ENCODE measurements at places on chromosomes 11 and 22.
A peak's percentile ranks its signal among the peaks of the same experiment; 100 is the strongest.

- peak; percentile 23 for DNase-seq
These were observed 6.7 kb upstream of the OR5I1 start for GRCh38 chr11:55942785-55943392.

DNA sequence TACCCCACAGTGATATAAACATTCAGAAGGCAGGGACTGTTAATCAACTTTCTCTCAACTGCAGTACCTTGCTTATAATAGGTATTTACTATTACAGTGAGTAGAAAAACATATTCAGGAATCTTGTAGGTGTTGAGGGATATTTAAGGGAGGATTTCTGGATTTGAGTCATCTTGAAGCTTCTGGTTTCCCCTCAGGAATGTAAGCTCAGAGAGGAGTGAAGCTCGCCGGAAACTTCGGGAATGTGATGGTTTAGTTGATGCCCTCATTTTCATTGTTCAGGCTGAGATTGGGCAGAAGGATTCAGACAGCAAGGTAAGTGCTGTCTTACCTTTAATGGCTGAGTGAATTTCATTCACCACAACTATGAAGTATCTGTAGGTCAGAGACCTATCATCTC, 42.9 kb downstream of the CTNND1 start:
- no peak for DNase-seq

- DNase-seq, result no peak
These were observed 24.1 kb upstream of the CLMP start for GRCh38 chr11:123219066-123219690.

DNA sequence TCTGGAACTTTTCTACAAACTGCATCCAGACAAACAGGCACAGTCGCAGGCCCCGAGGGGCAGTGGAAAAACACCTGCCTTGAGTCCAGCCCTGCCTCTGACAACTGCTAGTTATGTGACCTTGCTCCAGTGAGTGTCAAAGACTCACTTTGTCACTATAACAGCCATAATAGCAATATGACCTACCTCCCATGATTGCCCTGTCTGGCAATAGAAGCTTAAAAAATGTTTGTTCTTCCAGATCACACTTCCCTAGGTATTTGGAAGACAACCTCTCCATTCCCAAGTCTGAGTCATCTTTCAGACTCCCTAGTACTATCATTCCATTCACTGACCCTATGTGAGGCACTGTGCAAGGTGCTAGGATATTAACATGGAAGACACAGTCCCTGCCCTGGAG, 74.5 kb downstream of the RPL27A start:
- DNase-seq, result no peak

GRCh38 chr11:60935676-60936442, 11.6 kb downstream of the TMEM132A start:
- DNase-seq, result no peak

DNA sequence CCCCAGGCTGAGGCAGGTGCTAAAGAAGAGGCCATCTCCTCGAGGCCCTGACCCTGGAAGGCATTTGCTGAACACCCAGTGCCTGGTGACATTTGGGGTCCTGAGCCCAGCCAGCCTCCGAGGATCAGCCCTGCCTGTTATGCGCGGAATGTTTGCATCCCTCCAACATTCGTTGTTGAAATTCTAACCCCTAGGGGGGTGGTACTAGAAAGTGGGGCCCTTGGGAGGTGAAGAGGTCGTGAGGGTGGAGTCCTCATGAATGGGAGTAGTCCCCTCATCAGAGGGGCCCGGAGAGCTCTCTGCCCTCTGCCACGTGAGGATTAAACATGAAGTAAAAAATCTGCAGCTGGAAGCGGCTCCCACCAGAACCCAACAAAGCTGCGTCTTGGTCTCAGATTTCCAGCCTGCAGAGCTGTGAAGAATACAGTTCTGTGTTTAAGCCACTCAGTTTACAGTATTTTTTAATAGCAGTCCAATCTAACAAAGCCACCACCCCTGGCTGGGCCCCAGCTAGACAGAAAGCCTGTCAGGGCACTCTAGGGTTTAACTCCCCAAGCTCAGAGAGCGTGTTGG, 35.3 kb upstream of the SEPTIN5 start:
- no peak for DNase-seq

DNA sequence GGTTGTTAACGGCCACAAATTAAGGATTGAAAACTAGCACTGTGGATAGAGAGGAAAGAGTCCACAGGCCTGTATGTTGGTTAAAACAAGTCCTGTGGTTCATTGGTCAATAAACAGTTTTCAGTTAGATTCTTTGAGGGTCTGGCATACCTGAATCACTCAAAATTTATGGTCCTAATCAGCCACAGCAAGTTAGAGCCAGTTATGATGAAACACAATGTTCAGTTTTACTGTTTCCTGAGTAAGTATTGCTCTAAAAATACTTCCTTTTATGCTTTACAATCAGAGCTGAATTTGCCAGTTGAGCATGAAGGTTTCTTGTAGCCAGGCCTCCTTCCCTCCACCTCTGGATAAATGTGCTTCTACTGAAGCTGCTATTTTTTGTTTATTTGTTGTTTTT, 12.9 kb upstream of the CAT start:
- DNase-seq, result no peak

- no peak for DNase-seq
These were observed 194.6 kb downstream of the INSC start for GRCh38 chr11:15309296-15309695.

Measured in iPS-NIHi11 (cell line).